HCT116 (cell line): ENCODE measurements at places on chromosomes 5 and 9.

- peaks cover 5% of the 10 kb centered on the region; the same call in 1 of the 2 replicates for H3K27me3 ChIP-seq
- H3K36me3 ChIP-seq, result no peaks in the 10 kb centered on the region
- DNase-seq, result no peak
- H3K4me3 ChIP-seq, result no peak overlapping the region
Measured at GRCh38 chr5:56564541-56565282, 250.6 kb upstream of the MAP3K1 start.

- H3K4me3 ChIP-seq, result no peak overlapping the region
- H3K27me3 ChIP-seq, result peaks cover 19% of the 10 kb centered on the region; the same call in 1 of the 2 replicates
- no peaks in the 10 kb centered on the region for H3K36me3 ChIP-seq
- no peaks in the 10 kb centered on the region for H3K4me1 ChIP-seq
- no peak overlapping the region for H3K27ac ChIP-seq
Measured at GRCh38 chr9:121589986-121590385, 61.4 kb upstream of the DAB2IP start.

GRCh38 chr5:124628721-124629596 lies 117.5 kb downstream of the ZNF608 start:
- peak overlapping the region; percentile 44 for H3K4me3 ChIP-seq
- no peaks in the 10 kb centered on the region for H3K36me3 ChIP-seq
- no peaks in the 10 kb centered on the region for H3K27me3 ChIP-seq

DNA sequence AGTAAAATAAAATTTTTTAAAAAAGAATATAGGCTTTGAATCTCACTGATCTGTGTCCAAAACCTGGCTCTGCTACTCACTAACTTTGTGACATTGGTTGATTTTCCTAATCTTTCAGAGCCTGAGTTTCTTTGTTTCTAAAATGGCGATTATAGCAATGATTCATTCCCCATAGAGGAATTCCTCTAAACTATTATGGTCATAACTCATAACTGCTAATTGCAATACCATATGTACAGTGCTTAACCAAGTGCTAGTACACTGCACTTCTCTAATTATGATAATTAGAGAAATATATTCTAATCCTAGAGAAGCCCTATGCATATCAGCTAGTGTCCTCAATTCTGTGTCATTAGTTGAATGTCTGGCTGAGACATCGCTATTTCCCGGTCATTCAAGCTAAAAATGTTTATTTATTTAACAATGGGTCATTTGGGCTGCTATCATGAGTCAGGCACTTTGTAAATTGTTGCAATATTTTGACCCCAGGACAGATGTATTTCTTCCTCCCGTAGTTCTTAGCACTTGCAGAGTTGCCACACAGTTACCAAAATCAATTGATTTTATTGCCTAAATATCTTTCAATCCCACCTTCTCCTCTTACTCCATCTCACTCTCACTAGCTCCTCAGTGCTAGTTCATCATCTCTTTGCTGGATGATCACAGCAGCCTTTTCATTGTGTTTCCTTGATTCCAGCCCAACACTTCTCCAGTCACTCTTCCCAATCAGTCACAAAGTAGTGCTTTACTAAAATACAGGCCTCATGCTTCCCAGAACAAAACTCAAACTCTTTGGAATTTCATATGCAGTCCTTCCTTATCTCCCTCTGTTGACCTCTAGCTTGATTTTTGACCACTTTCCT lies 200.9 kb upstream of the PAPPA start:
- no peak for DNase-seq
- H3K4me3 ChIP-seq, result no peak overlapping the region
- no peaks in the 10 kb centered on the region for H3K4me1 ChIP-seq
- no peak overlapping the region for H3K27ac ChIP-seq
- H3K27me3 ChIP-seq, result no peaks in the 10 kb centered on the region

GRCh38 chr5:6731465-6732237 lies 18.4 kb downstream of the TENT4A start:
- no peak for DNase-seq
- H3K4me1 ChIP-seq, result no peaks in the 10 kb centered on the region
- no peaks in the 10 kb centered on the region for H3K27me3 ChIP-seq
- no peaks in the 10 kb centered on the region for H3K36me3 ChIP-seq
- no peak overlapping the region for H3K27ac ChIP-seq

- no peak overlapping the region for H3K27ac ChIP-seq
- DNase-seq, result no peak
- no peaks in the 10 kb centered on the region for H3K36me3 ChIP-seq
- no peaks in the 10 kb centered on the region for H3K4me1 ChIP-seq
- peaks cover 11% of the 10 kb centered on the region for H3K27me3 ChIP-seq
Measured at GRCh38 chr5:76209297-76209696, 126.1 kb downstream of the SV2C start.

GRCh38 chr9:99561961-99562565 lies 259.6 kb upstream of the NR4A3 start:
- no peak overlapping the region for H3K4me3 ChIP-seq
- H3K36me3 ChIP-seq, result no peaks in the 10 kb centered on the region
- H3K4me1 ChIP-seq, result no peaks in the 10 kb centered on the region
- no peak for DNase-seq

DNA sequence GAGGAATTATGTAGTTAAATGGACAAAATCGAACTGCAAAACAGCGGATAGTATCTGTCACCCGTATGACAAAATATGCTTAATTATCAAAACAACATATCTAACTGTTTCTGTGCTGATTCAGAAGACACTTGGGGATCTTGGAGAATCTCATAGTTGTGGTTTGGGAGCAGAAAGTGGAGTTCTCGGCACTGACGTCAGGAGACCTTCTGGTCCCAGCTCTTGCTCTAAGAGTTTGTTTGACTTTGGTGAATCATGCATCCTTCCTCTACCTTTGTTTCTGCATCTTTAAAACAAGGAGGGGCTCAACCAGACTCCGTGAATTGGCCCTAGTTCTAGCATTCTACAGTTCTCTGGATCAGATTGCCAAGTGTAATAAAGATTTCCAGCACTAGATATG lies 37.0 kb upstream of the TAF1L start:
- H3K27ac ChIP-seq, result no peak overlapping the region
- 0 out of 2 replicates have a peak, but pooled peaks cover 5% of the 10 kb centered on the region for H3K27me3 ChIP-seq
- no peak overlapping the region for H3K4me3 ChIP-seq
- DNase-seq, result no peak
- H3K36me3 ChIP-seq, result no peaks in the 10 kb centered on the region

- H3K4me3 ChIP-seq, result no peak overlapping the region
- H3K36me3 ChIP-seq, result no peaks in the 10 kb centered on the region
- H3K4me1 ChIP-seq, result no peaks in the 10 kb centered on the region
- no peak for DNase-seq
Measured at GRCh38 chr5:156469636-156470035, 142.7 kb downstream of the SGCD start.
